ENCODE measurements at places on chromosomes 11 and 22.

DNA sequence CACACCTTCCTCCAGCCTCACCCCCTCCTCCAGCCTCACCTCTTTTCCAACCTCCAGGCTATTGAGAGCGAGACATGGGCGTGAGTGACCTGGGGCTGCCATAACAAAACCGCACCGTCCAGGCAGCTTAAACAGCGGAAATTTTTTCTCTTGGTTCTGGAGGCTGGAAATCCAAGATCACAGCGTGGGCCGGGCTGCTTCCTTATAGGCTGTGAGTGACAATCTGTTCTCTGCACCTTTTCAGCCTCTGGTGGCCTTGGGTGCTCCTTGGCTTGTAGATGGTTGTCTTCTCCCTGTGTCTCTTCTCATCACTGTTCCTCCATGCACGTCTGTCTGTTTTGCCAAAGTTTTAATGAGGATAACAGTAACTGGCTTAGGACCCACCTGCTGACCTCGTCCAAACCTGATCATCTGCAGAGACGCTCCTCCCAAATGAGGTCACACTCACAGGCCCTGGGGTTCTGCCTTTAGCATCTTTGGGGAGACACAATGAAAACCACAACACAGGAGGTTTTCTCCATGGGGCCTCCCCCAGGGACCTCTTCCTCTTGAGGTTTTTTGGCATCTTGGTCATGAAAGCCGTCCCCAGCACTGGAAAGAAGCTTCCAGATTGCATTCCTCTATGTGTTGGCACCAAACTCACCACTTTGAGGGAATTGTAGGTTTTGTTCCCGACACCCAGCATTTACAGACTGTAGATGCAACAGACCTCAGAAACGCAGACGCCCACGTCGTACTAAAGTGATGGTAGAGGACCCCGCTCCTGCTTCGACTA lies 878.1 kb downstream of the BRD1 start:
- peak; percentile 18 for DNase-seq
- H3K4me1 ChIP-seq: no peaks in the 10 kb centered on the region
- peaks cover 48% of the 10 kb centered on the region for H3K27me3 ChIP-seq

DNA sequence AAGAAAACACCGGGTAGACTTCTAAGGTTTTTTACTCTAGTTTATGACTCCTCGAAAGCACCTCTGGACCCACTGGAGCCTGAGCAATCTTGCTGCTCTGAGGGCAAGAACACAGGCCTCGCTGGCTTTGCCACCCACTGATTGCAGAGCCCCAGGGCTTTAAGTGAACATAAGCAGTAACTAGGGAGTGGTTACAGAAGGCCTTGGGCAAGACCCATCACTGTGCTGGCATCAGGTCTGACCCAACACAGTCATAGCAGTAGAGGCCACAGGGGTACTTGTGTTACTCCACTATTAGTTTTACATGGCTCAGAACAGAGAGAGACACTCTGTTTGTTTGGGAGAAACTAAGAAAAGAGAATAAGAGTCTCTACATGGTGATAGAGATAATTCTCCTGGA lies 684.5 kb downstream of the FAM181B start:
- H3K4me3 ChIP-seq: no peak overlapping the region
- DNase-seq: no peak
- H3K27me3 ChIP-seq: peaks cover 3% of the 10 kb centered on the region
- H3K36me3 ChIP-seq: no peaks in the 10 kb centered on the region
- no peak overlapping the region for H3K27ac ChIP-seq

- no peak overlapping the region for H3K27ac ChIP-seq
- H3K4me3 ChIP-seq: no peak overlapping the region
- H3K4me1 ChIP-seq: no peaks in the 10 kb centered on the region
- no peak for DNase-seq
- H3K36me3 ChIP-seq: no peaks in the 10 kb centered on the region
Measured at GRCh38 chr11:26951809-26952515, 42.0 kb upstream of the FIBIN start.

- H3K4me3 ChIP-seq: no peak overlapping the region
- no peaks in the 10 kb centered on the region for H3K4me1 ChIP-seq
- H3K36me3 ChIP-seq: no peaks in the 10 kb centered on the region
- no peaks in the 10 kb centered on the region for H3K27me3 ChIP-seq
- no peak overlapping the region for H3K27ac ChIP-seq
Measured at GRCh38 chr11:69395287-69395686, 86.2 kb upstream of the LINC01488 start.

- no peak for DNase-seq
- no peaks in the 10 kb centered on the region for H3K36me3 ChIP-seq
- H3K27me3 ChIP-seq: peaks cover 17% of the 10 kb centered on the region
- no peak overlapping the region for H3K27ac ChIP-seq
- no peaks in the 10 kb centered on the region for H3K4me1 ChIP-seq
Measured at GRCh38 chr11:119907878-119908572, 179.0 kb upstream of the NECTIN1 start.

DNA sequence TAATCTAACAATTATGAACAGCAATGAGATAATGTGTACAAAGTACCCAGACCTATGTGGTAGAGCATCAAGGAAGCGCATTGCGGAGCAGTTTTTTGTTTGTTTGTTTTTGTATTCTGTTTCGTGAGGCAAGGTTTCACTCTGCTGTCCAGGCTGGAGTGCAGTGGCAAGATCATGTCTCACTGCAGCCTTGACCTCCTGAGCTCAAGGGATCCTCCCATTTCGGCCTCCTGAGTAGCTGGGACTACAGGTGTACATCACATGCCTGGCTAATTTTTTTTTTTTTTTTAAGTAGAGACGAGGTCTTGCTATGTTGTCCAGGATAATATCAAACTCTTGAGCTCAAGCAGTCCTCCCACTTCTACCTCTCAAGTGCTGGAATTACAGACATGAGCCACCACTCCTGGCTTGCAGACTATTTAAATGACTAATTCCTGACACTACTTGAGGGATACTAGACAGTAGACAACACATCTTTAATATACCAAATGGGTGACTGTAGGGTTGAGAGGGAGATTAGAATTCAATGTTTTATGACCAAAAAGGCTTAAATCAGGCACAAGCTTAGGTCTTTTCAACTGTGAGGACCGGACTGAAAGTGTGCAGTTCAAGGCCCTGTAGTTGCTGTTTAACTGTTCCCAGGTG lies 12.7 kb downstream of the OR51B4 start:
- H3K27me3 ChIP-seq: no peaks in the 10 kb centered on the region
- H3K27ac ChIP-seq: no peak overlapping the region
- no peak overlapping the region for H3K4me3 ChIP-seq
- no peaks in the 10 kb centered on the region for H3K4me1 ChIP-seq
- no peak for DNase-seq
- no peaks in the 10 kb centered on the region for H3K36me3 ChIP-seq

- H3K27ac ChIP-seq: no peak overlapping the region
- no peak for DNase-seq
- H3K36me3 ChIP-seq: peaks cover 11% of the 10 kb centered on the region
Measured at GRCh38 chr11:95972060-95972459, 48.2 kb upstream of the MTMR2 start.

DNA sequence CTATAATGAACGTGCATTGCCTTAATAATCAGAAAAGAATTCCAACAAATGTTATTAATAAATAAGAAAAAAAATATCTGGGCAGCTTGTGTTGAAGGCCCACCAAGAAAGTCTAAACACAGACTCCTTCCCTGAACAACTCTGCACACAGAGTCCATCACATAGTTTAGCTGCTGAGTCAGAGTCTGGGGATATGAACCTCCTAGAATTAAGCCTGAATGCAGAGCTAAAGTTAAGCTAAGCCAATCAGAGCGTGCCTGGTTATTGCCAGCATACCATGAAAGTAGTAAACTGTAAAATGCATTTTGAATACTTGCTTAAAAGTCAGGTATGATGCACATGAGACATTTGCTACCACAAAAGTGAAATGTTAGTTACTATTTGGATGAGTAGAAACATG lies 25.6 kb upstream of the TENM4 start:
- no peaks in the 10 kb centered on the region for H3K4me1 ChIP-seq
- no peaks in the 10 kb centered on the region for H3K27me3 ChIP-seq
- no peak overlapping the region for H3K27ac ChIP-seq
- no peak overlapping the region for H3K4me3 ChIP-seq
- H3K36me3 ChIP-seq: no peaks in the 10 kb centered on the region

DNA sequence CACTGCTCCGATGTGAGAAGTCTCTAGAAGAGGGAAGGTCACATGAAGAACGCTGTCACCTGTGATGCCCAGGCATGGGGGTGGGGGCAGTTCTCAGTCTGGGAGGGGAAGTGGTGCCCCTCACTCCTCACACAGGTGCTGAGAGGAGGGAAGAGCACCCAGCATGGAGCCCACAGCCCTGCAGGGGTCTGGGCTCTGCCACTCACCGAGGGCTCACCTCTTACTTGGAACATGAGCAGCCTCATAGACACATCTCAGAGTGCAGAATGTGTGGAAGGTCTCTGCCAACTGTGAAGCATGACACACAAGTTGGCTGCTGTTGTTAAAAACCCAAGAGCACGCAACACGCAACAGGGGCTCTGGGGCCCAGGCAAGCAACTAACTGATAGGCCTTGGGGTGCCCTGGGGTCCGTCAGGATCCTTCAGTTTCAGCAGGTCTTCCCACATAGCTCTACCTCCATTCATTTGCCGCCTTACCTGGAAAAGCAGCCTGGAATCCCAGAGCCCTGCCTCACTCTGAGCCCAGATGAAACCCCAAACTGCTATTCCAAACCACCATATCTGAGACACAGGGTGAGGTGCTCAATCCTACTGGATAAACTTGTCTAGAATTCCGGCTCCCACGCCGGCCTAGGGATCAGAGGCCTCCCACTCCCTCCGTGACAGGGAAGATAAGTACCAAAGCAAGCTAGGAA lies 17.5 kb upstream of the TMPRSS4 start:
- no peak overlapping the region for H3K4me3 ChIP-seq
- H3K27ac ChIP-seq: no peak overlapping the region
- H3K36me3 ChIP-seq: no peaks in the 10 kb centered on the region
- H3K4me1 ChIP-seq: no peaks in the 10 kb centered on the region
- no peak for DNase-seq

DNA sequence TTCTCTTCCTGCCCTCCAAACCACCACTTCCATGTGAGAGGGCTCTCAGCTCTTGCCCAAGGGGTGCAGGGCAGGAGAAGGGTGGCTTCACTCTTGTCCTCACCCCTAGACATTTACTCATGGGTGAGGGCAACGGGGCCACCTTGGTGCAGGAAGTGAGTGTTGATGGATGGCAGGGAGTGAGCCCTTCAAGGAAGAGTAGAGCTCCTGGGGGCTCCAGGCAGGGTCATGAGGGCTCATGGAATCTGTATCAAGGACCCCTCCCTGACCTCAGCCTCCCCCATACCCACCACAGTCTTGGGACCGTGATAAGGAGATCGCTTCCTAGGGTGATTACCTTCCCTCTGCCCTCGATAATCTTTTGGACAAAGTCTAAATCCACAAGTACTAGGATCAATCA lies 37.8 kb downstream of the TSPAN18 start:
- no peaks in the 10 kb centered on the region for H3K27me3 ChIP-seq
- peaks cover 32% of the 10 kb centered on the region for H3K36me3 ChIP-seq
- no peak overlapping the region for H3K4me3 ChIP-seq
- H3K4me1 ChIP-seq: peaks cover 11% of the 10 kb centered on the region
- DNase-seq: peak; percentile 17
- no peak overlapping the region for H3K27ac ChIP-seq

DNA sequence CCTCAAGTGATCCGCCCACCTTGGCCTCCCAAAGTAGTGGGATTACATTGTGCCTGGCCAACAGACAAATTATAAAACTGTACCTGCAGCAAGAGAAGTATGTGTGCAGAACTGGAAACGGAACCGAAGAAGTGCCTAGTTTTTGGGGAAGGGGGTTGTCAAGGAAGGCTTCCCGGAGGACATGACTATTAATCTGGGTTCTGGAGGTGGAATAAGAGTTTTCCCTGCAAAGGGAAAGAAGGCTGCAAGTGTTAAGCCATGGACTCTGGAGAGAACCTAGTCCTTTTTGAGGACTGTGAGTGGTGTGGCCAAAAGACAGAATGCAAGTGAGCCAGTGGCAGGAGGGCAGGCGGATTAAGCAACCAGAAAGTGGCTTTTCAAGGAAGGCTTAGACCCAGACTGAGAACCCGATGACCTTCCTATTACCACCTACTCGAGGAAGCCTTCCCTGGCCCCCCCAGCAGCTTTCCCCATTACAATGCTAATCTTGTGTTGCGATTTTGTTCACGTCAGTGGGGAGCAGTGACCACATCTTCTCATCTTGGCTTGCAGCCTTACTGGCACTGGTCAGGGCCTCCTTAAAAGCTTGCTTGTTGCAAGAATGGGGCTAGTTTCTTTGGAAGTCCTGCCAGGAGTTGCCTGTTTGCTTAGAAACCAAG lies 5.7 kb upstream of the SEPTIN3 start:
- H3K4me1 ChIP-seq: peaks cover 5% of the 10 kb centered on the region
- no peak for DNase-seq
- no peaks in the 10 kb centered on the region for H3K27me3 ChIP-seq
- no peaks in the 10 kb centered on the region for H3K36me3 ChIP-seq
- no peak overlapping the region for H3K27ac ChIP-seq

DNA sequence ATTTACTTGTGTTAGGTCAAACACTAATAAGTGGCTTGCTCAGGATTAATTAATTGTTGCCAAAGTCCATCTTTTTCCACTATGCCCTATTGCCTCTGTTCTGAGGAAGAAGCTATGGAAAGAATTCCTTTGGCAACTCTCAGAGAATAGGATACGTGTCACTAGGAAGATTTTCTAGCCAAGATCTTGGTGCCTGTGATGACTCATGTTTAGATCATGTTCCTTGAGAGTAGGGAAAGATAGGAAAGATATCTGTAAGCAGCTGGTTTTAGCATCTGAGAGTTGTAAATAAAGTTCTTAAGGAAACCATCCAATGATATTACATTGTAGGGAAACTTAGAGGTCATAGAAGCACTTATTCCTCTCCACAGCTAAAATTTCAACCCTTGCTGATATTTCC lies 15.7 kb downstream of the SLN start:
- no peak overlapping the region for H3K4me3 ChIP-seq
- no peaks in the 10 kb centered on the region for H3K36me3 ChIP-seq
- no peak for DNase-seq
- no peak overlapping the region for H3K27ac ChIP-seq
- no peaks in the 10 kb centered on the region for H3K4me1 ChIP-seq

DNA sequence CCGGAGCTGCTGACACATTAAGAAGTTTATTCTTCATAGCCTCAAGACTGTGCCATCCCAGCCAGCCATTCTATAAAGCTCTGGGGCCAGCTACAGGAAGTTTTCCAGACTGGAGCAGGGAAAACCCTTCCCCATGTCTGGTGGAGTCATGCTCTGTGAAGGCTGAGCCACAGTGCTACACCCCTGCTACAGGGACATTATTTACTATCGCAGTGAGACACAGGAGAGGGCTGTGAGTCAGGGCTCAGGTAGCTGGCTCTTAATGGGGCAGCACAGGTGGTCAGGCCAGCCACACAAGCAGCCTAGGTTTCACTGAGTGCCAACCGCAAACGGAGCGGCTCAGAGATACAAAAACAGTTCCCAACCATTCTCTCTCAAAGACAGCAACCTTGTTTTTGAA lies 12.1 kb downstream of the HPS4 start:
- peaks cover 7% of the 10 kb centered on the region for H3K4me1 ChIP-seq
- no peak overlapping the region for H3K4me3 ChIP-seq
- no peak overlapping the region for H3K27ac ChIP-seq
- DNase-seq: no peak

DNA sequence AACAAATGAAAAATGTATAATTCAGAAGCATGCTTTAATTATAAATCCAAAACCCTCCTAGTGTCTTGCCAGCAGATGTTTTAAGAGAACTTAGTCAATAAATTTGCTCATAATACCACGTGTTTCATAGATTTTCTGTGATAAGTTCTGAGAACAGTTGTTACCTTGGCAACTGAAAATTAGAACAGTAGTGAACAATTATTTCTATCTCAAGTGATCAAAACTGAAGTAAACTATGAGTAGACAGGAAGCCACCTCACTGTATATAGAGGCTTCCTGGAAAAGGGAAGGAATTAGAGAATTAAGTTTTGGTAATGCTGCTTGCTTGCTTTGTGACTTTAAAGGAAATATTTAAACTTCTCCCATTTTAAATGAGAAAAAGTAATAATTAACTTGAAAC lies 266.0 kb upstream of the ANO3 start:
- H3K36me3 ChIP-seq: no peaks in the 10 kb centered on the region
- no peak for DNase-seq
- no peaks in the 10 kb centered on the region for H3K4me1 ChIP-seq
- H3K27ac ChIP-seq: no peak overlapping the region
- H3K27me3 ChIP-seq: no peaks in the 10 kb centered on the region
